ENCODE measurements at places on chromosomes 4 and X. TPM values are rescaled to one million over a fixed set of nuclear protein-coding genes. Genes with fewer than 3 reads are reported as not detected.

The ASMT gene
- total RNA-seq, result not detected

The UBQLN2 gene
- total RNA-seq, result 6.9 TPM

The SHROOM4 gene
- 0.15 TPM for total RNA-seq

The DMRTC1B gene
- not detected for total RNA-seq

The SPINK2 gene
- not detected for total RNA-seq

The FMR1 gene
- 29.3 TPM for total RNA-seq

The PAGE1 gene
- total RNA-seq, result 0.69 TPM

The QDPR gene
- total RNA-seq, result 9.9 TPM

The IGSF1 gene
- 58.7 TPM for total RNA-seq

The DCLK2 gene
- total RNA-seq, result not detected

The MTMR8 gene
- 0.14 TPM for total RNA-seq

The CDS1 gene
- total RNA-seq, result 2.1 TPM

All from HepG2 (cell line).